ENCODE measurements at places on chromosomes 1 and 21.

DNA sequence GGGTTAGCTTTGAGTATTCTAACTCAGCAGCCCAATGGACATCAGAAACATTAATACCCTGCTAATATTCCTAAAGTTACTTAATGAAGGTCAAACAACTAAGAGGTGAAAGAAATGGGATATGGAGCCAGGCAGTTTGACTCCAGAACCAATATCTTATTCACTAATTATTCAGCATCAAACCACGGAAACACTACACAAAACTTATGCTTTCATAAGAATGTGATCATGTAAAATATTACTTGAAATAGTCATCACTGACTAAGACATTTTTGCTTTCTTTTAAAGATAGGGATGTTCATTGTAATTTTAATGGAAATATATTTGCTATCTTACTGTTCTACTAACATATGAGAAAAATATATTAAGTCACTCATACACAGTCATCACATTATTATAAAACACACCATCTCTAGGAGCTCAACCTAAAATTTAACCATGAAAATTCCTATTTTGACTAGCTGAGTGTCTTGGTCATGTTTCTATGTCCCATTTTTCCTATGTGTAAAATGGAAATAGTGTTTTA, 240.9 kb downstream of the KCTD3 start:
- DNase-seq = no peak
- no peaks in the 10 kb centered on the region for H3K36me3 ChIP-seq
- no peak overlapping the region for H3K27ac ChIP-seq
- H3K4me3 ChIP-seq = no peak overlapping the region
- no peaks in the 10 kb centered on the region for H3K27me3 ChIP-seq
- no peaks in the 10 kb centered on the region for H3K4me1 ChIP-seq

DNA sequence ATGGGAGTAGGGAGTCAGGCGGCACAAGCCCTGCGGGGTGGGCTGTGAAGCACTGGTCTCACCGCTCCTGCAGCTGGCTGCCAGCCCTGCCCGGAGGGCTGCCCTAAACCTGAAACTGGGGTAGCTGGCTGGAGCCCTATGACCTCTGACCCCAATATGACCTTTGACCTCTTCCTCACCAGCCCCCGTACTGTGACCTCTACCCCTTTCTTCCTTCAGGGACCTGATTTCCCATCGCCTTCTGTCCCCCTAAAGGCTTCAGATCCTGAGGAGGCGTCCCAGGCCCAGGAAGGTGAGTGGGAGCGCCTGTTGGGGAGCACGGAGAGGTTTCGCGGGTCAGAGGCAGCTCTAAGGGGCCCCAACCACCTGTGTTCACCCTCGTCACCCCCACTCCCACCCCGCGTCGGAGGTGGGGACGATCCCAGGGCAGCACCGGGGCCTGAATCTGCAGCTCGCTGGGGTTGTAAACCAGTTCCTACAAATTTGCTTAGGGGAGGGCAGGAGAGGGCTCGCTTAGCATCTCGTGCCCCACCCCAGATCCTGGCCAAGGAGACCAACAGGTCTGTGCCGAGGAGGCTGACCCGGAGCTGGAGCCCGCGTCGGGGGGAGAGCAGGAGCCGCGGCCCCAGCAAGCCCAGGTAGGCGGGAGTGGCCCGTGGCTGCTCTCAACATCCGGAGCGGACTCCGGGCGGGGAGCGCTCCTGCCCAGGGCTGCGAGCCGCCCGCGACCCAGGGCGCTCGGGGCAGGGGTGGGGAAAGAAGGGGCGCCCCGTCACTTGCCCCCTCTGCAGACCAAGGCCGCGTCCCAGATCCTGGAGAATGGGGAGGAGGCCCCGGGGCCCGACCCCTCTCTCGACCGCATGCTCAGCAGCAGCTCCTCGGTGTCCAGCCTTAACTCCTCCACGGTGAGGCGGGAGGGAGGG, 7.3 kb downstream of the SYTL1 start:
- H3K4me1 ChIP-seq = peaks cover 22% of the 10 kb centered on the region
- no peak overlapping the region for H3K27ac ChIP-seq
- H3K36me3 ChIP-seq = no peaks in the 10 kb centered on the region
- H3K4me3 ChIP-seq = peak overlapping the region; percentile 60

GRCh38 chr1:233695901-233696300, 82.0 kb downstream of the KCNK1 start:
- no peaks in the 10 kb centered on the region for H3K27me3 ChIP-seq
- H3K27ac ChIP-seq = no peak overlapping the region
- H3K4me3 ChIP-seq = no peak overlapping the region
- H3K36me3 ChIP-seq = no peaks in the 10 kb centered on the region
- no peaks in the 10 kb centered on the region for H3K4me1 ChIP-seq
- no peak for DNase-seq

DNA sequence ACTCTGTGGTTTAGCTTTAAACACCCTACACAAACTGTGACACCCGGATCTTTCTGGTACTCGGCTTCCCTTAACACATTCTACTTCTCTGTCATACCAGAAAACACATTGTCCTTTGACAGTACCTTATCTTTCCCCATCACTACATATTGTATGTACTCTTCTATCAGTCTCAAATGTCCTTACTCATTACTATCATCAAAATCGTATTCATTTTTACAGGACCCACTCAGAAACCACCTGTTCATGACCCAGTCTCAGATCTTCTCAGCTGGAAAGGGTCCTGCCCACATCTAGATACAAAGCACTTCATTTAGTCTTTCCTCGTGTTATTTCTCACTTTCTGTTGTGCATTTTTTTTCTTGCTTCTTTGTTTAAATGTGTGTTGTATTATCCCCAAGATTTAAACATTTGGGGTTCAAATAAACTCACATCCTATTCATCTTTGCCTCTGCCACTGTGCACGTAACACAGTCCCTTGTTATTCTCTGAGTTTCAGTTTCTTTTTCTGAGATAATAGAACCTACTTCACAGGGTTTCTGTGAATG, 27.7 kb downstream of the CD34 start:
- no peak overlapping the region for H3K4me3 ChIP-seq
- no peaks in the 10 kb centered on the region for H3K27me3 ChIP-seq

DNA sequence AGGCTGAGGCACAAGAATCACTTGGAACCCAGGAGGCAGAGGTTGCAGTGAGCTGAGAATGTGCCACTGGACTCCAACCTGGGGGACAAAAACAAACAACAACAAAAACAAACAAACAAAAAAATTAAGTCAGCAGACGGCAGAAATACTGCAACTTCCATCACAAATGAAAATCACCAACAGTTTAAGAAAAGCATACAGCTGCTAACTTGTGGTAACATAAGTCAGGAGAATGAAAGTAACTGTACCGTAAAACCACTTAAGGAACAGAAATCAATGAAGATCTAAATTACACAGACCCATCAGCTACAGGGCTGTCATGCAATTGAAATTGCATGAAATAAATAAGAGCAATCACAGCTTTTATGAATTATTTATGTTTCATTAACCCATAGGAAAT, 25.0 kb downstream of the MCOLN2 start:
- no peak overlapping the region for H3K4me3 ChIP-seq
- DNase-seq = no peak
- no peak overlapping the region for H3K27ac ChIP-seq
- H3K4me1 ChIP-seq = no peaks in the 10 kb centered on the region

Measured in trophoblast cell (in vitro differentiated cells and primary cell).